Activated T-cell treated with anti-CD3 and anti-CD28 coated beads for 4 hours (primary cell): ENCODE measurements at places on chromosomes 16 and 17.

- DNase-seq = no peak
Measured at GRCh38 chr16:22643886-22644285, 133.2 kb downstream of the NPIPB5 start.

GRCh38 chr16:89722392-89723278 is 1.3 kb downstream of the ZNF276 start:
- peak; percentile 28 for DNase-seq

DNA sequence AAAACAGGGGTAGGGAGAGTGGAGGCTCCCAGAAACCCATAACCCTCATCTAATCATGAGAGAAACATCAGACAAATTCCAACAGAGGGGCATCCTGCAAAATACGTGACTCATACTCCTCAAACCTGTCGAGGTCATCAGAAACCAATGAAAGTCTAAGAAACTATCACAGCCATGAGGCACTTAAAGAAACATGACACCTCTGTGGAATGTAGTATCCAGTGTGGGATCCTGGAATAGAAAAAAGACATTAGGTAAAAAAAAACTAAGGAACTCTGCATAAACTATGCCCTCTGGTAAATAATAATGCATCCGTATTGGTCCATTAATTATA is 16.4 kb downstream of the CDH5 start:
- no peak for DNase-seq

GRCh38 chr17:14925498-14925897 is 339.6 kb downstream of the PMP22 start:
- no peak for DNase-seq

DNA sequence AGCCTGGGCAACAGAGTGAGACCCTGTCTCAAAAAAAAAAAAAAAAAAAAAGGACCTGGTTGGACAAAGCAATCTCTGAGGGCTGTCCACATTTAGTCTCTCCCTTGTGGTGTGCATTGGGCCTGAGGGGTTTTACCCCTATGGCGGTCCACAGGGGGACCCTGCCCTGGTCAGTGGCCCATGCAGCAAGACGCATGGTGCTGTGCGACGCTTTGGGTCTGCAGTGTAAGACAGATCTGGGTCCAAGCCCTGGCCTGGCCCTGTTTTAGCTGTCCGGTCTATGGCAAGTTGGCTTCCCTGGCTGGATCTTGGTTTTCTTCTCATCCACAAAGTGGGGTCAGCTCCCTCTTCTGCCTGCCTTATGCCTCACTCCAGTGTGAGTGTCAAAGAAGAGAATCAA is 123.2 kb upstream of the NLRP1 start:
- DNase-seq = no peak

- DNase-seq = peak; percentile 91
Measured at GRCh38 chr16:27367461-27368357, 34.3 kb upstream of the IL21R start.

GRCh38 chr16:69286941-69287713 is 24.0 kb upstream of the VPS4A start:
- DNase-seq = peak; percentile 47

GRCh38 chr17:28810437-28810836 is 32.2 kb downstream of the FAM222B start:
- DNase-seq = no peak

- no peak for DNase-seq
Measured at GRCh38 chr17:48333034-48333530, 96.9 kb downstream of the SKAP1 start.

- DNase-seq = no peak
Measured at GRCh38 chr17:51085150-51085805, 35.4 kb downstream of the SPAG9 start.

- peak; percentile 41 for DNase-seq
Measured at GRCh38 chr17:14926526-14927122, 338.5 kb downstream of the PMP22 start.

- no peak for DNase-seq
Measured at GRCh38 chr17:28485049-28485448, 11.6 kb downstream of the SLC13A2 start.

GRCh38 chr16:89337965-89338364 is 120.5 kb downstream of the ZNF778 start:
- no peak for DNase-seq

GRCh38 chr17:32277284-32277683 is 11.7 kb downstream of the RHBDL3 start:
- DNase-seq = no peak

DNA sequence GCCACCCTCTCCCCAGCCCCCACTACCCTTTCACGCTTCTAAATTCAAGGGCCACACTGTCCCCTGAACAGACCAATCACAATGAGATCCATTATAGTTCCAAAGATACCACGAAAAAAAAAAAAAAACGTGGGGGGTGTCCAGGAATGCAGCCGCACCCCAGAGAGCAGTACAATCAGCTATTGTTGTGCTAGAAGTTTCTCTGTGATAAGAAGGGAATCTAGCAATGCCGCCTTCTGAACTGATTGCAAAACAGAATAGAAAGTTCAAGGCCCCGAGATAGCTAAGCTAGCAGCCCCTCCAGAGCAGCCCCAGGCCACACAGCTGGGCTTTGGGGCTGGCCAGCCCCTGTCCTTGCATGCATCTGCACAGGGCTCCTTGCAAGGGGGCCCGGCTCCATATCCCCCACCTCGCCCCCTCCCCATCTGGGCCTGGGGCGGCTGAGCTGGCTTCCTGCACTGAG is 86.9 kb upstream of the CBX4 start:
- no peak for DNase-seq

- DNase-seq = no peak
Measured at GRCh38 chr17:76254275-76254674, 10.9 kb upstream of the UBALD2 start.

DNA sequence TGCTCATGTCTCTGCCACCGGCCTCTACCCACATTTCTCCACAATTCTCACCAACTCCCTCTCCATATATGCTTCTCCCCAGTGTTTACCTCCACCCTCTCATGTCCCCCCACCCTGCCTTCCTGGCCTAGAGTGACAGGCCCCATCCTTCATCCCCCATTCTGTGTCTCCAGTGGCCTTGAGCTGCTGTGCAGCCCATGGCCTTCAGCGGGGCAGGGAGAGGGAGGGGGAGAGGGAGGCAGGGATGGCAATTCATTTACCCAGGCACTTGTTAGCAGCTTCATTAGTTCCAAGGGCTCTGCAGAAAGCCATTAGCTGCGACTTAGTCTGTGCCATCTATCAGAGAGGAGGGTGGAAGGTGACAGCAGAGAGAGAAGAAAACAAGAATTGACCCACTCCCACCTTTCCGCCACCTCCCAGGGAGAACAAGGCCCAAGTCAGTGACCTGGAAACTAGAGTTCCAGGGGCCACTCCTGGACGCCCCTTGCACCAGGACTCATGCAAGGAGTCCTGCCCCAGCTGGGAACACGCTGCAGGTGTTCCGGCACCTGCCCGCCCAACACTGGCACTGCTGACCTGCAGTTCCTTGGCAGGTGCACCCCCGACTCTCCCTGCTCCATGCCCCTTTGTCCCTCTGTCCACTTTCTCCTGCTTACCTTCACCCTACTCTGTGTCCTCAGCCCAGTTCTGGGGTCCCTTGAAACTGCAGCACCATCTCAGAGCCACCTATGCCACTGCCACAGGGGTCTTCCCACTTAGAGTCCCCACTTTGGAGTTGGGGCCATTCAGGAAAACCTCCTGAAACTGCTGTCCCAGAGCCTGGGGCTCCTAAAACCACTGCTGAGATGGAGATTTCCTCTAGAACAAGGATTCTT is 23.5 kb upstream of the PYY start:
- no peak for DNase-seq

GRCh38 chr16:15857724-15858560 is 1.1 kb upstream of the MYH11 start:
- DNase-seq = no peak

- DNase-seq = no peak
Measured at GRCh38 chr17:74404789-74405188, 27.1 kb upstream of the GPRC5C start.

DNA sequence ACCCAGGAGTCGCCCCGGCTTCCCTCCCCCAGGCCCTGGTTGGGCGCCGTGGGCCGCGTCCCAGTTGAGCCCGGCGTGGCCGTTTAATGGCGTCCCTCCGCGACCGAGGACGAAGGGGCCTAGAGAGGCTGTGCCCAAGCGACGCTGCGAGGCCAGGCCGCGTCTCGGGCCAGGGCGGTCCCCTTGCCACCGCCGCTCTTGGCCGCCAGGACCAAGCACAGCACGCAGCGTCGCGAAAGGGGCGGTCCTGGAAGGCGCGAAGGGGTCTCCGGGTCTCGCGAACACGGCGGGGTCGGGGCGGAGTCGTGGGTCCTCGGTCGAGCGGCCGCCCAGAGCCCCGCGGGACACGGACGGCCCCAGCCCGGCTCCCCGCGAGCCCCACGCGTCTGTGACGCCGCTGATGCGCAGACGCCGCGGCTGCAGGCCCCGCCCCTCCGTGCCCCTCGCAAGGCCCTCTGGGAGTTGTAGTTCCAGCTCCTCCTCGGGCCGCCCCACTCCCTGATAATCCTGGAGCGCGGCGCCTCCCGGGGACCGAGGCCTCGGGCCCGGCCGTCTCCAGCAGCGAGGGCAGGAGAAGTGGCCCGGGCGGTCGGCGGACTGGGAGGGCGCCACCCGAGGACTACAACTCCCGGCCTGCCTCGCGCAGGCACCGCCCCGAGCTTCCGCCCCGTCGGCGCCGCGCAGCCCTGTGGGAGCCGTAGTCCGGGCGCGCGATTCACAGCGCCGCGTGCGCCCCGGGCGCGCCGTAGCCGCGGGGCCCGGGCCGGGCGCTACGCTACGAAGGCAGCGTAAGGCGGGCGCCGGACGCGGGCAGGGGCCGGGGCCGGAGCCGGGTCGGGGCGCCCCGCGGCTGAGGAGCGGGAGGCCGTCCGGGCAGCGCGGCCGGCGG is at the start of gene CAPN15:
CAPN15 (plus strand) TSS at position 698 of the 889 bp plus-strand sequence. CDS start 19,127 bp downstream, outside the sequence.
- DNase-seq = peak; percentile 74

- DNase-seq = no peak
Measured at GRCh38 chr17:20010936-20011335, 1.8 kb downstream of the SPECC1 start.

DNA sequence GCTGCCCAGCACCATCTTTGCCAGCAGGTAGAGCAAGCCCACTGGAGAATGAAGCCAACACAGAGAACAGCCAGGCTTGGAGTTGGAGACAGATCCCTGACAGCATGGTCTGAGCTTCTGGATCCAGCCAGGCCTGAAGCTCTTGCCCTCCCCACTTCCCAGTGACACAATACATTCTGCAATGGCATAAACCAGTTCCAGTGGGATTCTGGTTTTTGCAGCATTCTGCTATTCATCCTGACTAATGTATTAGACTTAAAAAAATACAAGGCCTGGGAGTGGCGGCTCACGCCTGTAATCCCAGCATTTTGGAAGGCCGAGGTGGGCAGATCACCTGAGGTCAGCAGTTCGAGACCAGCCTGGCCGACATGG is 40.6 kb upstream of the LITAF start:
- no peak for DNase-seq

- no peak for DNase-seq
Measured at GRCh38 chr17:82237083-82237745, 8.4 kb downstream of the SLC16A3 start.

- DNase-seq = no peak
Measured at GRCh38 chr17:50540560-50541401, 6.2 kb upstream of the SPATA20 start.

- no peak for DNase-seq
Measured at GRCh38 chr17:51888816-51889215, 269.7 kb downstream of the CA10 start.

- DNase-seq = no peak
Measured at GRCh38 chr16:66614161-66614802, 9.8 kb downstream of the CMTM3 start.

- no peak for DNase-seq
Measured at GRCh38 chr16:9469512-9469911, 378.1 kb downstream of the HAPSTR1 start.

GRCh38 chr16:49651996-49652395 is 203.9 kb downstream of the ZNF423 start:
- no peak for DNase-seq

DNA sequence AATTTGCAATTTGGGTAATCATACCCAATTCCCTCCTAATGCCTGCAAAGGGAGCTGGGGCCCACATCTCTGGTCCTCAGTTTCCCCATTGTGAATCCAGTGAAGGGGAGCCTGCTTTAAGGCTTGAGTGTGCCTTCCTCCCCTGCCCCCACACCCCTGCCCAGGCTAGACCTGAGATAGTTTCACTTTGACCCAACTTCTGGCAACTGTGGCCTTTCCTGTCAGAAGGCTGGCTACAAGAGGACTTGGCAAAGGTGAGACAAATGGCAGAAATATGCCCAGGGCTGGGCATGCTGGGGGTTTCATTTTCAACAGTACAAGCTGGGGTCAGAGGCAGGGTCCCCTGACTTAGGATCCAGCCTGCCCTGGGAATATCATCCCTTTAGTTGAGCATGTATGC is 10.0 kb downstream of the SOCS1 start:
- DNase-seq = no peak

DNA sequence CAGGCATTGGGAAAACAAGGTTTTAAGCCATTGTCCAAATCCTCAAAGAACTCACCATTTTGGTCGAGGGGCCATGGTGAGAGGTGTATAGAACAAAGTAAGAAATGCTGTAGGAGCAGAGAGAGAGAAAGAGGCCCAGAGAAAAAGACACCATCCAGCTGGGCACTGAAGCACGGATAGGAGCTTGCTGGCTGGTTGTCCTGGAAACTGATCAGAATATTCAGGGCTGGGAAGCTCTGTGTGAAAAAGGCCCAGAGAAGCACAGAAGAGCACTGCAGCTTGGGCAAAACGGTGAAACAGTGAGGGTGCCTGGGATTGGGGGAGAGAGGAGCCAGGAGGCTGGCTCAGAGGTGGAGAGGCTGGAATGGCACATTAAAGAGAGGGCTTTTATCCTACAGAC is 16.5 kb downstream of the HS3ST3B1 start:
- DNase-seq = no peak

- no peak for DNase-seq
Measured at GRCh38 chr17:14826358-14826757, 438.8 kb downstream of the PMP22 start.

DNA sequence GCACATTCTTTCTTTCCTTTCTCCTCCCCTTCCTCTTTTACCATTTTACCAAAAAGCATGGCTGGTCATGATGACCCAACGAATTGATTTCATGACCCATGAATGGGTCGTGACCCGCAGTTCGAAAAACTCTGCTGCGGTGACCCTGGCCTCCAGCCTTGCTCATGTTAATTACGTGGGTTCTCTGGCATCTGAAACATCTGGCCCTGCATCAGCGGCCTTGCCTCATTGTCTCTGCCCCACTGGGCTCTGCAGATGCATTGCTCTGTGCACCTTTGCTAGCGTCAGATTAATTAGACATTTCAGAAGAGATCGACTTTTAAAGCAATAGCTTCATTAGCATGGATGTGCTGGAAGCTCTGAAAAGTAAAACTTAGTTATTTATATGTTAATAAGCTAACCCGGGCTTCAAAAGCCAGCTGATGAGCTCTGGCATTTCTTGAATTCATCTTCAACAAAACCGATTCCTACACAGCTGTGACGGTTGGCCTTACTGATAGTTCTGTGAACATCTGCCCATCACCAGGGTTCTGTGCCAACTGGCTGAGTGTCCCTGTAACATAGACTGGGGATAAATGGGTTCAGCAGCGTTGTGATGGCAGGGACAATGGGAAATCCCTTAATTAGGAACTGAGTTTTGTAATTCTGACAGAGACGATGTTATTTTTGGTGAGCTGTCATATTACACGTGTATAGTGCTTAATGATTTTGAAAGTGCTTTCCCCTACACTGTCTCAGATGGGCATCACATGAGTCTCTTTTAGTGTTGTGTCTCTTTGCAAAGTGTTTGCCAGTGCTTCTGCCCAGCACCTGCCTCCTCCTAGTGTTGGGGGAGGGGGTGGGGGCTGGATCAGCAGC is 225.9 kb upstream of the EEF2KMT start:
- DNase-seq = no peak

- no peak for DNase-seq
Measured at GRCh38 chr17:57940231-57940630, 15.0 kb downstream of the CUEDC1 start.

GRCh38 chr17:72376526-72377345 is 255.9 kb downstream of the SOX9 start:
- no peak for DNase-seq
